ENCODE measurements at places on chromosomes 2 and 18.

GRCh38 chr18:5630057-5630899 is 86.5 kb upstream of the EPB41L3 start:
- peak; percentile 14 for DNase-seq

- DNase-seq: no peak
Measured at GRCh38 chr2:41618754-41619153, 429.1 kb upstream of the PKDCC start.

DNA sequence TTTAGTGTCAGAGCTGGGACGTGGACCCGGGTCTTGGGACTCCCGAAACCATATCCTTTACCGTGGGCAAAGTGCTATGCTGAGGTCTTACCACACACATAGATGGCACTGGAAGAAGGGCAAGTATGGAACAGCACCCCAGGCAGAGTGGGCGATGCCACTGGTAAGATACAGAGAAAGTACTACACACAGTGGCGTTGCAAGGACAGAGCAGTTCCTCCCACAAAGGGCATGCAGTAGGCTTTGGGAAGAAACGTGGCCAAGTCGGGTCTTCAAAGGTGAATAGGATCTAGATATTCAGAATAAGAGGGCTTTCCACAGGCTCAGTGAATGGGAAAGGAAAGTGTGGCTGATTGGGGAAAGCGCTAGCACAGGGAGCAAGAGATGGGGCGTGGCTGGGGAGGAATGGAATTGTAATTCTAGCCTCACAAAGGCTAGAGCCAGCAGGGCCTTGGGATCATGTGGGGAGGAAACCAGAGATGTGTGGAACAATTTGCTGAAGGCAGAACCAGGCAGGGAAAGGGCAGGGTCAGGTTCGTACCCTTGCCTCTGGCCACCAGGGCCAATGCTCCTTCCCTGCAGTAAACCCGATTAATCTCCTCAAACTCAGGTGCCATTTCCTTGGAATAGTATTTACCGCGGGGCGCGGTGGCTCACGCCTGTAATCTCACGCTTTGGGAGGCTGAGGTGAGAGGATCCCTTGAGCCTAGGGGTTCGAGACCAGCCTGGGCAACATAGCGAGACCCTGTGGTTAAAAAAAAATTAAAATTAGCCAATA is 36.0 kb downstream of the PCBP1 start:
- DNase-seq: no peak

DNA sequence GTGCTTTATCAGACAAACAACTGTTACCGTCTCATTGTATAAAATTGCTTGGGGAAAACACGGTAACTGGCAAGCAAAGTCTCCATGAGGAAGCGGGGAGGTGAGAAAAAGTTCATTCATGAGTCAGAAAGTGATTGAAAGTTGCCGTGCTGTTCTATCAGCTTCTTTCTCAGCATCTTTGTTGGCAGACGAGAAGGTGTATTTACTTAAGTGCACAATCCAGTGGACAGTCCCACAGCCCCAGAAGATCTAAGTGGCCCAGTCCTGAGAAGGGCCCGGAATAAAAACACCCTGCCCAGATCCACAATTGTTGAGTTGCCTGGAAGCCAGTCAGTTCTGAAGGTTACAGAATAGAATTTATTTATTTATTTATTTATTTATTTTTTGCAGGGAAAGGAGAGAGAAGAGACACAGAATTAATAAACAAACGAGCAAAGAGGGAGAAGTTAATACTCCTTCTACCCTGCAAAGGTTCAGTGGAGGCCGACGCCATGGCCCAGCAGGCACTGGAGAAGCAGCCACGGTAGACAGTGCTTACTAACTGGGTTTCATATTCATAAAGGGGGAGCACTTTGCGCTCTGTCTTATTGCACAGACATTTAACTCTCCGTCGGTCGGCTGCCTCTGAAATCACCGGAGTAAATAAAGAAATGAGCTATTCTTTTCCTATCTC is 676.0 kb upstream of the SALL3 start:
- DNase-seq: no peak

DNA sequence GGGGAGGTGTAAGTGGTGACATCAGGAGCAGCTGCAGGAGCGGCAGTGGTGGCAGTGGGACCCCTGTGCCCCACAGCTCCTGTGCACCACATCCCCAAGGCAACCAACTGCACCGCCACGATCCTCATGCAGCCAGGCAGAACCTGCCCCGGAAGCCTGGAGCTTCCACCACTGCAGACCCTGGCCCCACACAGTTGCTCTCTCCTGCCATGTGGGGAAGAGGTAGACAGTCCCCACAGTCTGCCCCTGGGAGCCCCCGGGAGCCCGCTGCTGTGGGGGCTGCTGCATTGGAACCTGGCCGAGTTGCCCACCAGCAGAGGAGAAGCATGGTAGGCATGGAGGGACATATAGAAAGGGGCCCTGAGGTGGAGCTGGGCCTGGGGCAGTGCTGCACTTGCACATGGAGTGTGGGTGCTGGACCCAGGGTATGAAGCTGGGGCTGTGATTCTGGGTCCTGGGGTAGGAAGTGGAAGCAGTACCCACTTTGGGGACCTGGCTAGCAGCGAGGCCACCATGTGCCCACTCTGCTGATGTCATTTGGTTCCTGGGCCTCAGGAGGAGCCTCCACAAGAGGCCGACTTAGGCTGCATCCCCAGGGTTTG is 623.3 kb upstream of the LRRTM4 start:
- DNase-seq: no peak
